ENCODE measurements at places on chromosomes 2 and 18.

DNA sequence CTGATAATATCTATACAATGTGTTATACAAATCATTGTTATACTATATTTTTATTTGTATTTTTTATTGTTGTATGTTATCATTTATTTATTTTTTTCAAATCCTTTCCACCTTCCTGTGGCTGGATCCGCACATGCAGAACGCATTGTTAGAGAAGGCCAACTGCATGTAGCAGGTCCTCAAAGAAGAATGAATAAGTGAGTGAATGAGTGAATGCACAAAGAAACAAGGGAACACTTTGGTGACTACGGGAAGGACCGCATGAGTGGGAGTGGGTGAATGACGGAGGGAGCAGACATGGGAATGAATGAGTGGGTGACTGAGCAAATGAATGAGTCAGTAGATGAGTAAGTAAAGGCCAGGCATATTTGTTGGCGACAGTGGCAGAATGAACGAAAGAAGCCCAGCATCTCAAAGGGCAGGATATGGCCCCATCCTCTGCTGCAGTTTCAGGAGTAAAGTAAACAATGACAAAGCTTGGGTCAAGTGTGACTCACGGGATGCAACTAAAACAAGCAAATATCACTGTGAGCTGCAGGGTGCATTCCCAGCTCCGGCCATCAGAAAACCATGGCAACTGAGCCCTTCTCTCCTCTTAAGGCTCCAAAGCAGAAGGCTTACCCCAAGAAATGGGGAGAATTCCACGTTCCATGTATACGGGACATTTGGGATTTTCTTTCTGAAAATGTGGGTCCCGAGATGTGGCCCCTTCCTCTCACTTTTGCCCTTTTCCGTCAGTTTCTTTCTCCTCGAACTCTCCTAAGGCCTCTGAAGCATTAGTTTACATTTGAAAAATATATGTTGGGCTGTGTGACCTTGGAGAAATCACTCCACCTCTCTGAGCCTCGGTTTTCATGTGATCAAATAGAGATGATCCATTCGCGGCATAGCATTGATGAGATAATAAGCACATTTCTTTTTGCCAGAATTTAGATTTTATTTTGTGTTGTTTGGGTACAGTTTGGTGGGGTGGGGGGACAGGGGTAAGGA is 24.5 kb downstream of the KCNF1 start:
- peak; percentile 100 for DNase-seq

DNA sequence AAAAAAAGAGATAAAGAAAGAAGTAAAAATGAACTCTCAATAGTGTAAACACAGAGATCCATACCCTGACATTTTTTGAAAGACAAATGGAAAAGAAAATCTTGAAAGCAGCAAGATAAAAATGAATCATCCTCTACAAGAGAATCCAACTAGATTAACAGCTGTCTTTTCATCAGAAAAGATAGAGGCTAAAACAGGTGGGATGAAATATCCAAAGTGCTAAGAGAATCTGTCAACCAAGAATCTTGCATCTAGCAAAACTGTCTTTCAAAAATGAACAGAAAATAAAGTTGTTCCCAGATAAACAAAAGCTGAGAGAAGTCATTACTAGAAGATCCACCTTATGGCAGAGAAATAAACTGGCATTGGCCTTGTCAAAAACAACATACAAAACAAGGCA is 117.3 kb upstream of the MAPRE2 start:
- DNase-seq: no peak

DNA sequence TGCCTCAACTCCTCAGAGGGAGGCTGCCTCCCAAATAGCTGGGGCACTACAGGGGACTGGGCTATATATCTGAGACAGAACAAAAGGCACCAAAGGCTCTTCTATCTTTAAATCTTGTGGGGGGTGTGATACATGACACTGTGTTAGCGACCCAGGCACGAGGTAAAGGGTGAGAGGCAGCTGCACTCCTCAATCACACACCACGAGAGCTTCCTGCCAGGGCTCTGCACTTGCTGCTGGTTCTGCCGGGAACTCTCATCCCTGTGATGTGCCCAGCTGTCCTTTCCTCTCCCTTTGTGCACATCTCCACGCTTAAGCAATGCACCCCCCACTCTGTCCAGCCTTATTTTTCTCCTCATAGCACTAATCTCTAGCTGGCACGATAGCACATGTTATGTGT is 32.4 kb downstream of the NPC1 start:
- no peak for DNase-seq

- no peak for DNase-seq
Observed at GRCh38 chr2:3785890-3786273, 82.5 kb downstream of the DCDC2C start.

GRCh38 chr18:24585996-24586566 is 125.6 kb downstream of the HRH4 start:
- no peak for DNase-seq

- DNase-seq: no peak
Observed at GRCh38 chr18:610214-610928, 13.6 kb downstream of the CLUL1 start.

All from fibroblast of mammary gland (primary cell).